ENCODE measurements at places on chromosomes 3 and 15.

GRCh38 chr3:31093606-31094005, 199.1 kb upstream of the GADL1 start:
- DNase-seq = no peak

GRCh38 chr3:58198804-58199203, 12.0 kb downstream of the DNASE1L3 start:
- DNase-seq = no peak

- no peak for DNase-seq
Measured at GRCh38 chr3:105883798-105884377, 15.1 kb upstream of the CBLB start.

- no peak for DNase-seq
Measured at GRCh38 chr3:126699011-126699410, 5.0 kb upstream of the CHCHD6 start.

DNA sequence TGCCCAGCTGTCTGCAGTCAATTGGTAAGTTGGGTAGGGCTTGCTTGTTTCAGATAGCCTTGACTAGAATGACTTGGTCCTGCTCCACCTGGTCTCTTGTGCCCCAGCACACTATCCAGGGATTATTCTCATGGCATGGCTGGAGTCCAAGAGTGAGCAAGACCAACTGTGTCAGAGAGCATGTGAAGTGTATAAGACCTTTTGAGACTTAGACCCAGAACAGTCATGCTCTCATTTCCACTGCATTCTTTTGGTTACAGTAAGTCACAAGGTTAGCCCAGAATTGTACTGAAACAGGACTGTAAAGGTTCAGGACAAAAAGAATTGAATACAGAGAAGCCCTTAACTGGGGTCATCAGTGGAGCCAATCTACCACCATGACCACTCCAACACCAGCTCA, 650.8 kb upstream of the ADAMTS9 start:
- peak; percentile 13 for DNase-seq

DNA sequence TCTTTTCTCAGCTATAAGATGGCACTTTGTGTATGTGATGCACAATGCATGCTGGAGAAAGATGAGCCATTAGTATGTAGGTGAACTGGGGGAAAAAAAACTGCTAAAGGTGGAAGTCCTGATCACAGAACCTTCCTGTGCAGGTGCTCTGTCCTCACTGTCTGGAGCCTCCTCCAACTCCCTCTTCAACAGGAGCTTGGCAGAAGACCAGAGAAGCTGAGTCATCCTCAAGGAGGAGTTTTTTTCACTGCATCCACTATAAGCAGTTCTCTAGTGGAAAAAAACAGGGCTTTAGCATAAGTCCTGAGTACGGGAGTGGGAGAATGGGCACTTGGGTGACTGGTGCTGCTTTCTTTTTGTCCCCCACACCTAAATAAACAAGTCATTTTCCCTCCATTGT, 168.4 kb upstream of the CADPS start:
- peak; percentile 72 for DNase-seq

- DNase-seq = no peak
Measured at GRCh38 chr15:50150349-50150748, 31.3 kb upstream of the ATP8B4 start.

GRCh38 chr3:134991003-134991402, 195.9 kb downstream of the EPHB1 start:
- no peak for DNase-seq

Measured in fibroblast of upper back skin (primary cell).